ENCODE measurements at places on chromosomes 7 and 10.
A peak's percentile ranks its signal among the peaks of the same experiment; 100 is the strongest.

DNA sequence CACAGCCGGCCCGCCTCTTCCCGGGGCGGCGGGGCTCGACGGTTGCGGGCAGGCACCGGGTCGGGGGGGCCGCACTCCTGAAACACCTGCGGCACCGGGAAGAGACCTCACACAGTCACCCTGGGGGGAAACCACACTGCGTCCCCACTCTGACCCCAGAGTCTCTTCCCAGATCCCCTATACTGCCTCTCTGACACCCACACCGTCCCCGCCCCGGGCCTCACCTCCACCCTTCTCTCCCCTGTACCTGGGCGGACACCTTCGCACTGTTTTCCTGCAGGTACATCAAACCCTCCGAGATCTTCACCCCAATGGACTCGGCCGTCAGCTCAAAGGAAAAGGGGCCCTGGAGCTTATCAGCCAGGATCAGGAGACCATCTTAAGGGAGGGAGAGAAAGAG is 3.4 kb upstream of the GAL3ST4 start:
- no peak for DNase-seq

GRCh38 chr7:101068401-101068800 is 16.9 kb upstream of the TRIM56 start:
- DNase-seq = no peak

DNA sequence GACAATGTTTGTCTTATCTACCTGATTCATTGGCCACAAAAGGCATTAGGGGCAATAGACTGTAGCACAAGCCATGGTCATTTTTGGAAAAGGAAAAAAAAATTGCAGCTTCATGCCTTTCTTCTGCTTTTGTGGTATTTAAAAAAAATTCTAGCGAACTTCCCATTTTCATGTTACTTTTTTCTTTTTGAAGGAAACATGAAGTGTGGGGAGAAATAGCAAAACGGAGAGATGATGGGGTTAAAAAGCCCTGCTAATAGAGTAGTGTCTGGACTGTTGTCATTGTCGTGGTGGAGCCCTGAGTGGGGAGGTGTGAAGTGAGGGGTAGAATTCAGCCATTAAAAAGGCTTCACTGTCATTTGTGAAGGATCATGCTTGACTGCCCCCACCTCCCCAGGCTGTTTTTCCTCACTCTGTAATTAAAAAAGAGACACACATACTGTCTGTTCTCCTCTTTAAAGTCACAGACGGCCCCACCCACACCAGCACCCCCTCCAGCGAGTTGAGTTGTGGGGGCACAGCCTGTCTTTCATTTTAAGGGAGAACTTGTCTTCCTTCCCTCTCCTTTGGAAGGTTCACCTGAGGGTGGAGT is 272.4 kb downstream of the CREB5 start:
- DNase-seq = no peak

GRCh38 chr7:139737221-139738100 is 40.3 kb downstream of the HIPK2 start:
- DNase-seq = peak; percentile 29

- DNase-seq = no peak
Observed at GRCh38 chr7:94003446-94004023, 620 bp downstream of the BET1 start.

GRCh38 chr10:57320416-57320815 is 947.3 kb downstream of the IPMK start:
- no peak for DNase-seq

DNA sequence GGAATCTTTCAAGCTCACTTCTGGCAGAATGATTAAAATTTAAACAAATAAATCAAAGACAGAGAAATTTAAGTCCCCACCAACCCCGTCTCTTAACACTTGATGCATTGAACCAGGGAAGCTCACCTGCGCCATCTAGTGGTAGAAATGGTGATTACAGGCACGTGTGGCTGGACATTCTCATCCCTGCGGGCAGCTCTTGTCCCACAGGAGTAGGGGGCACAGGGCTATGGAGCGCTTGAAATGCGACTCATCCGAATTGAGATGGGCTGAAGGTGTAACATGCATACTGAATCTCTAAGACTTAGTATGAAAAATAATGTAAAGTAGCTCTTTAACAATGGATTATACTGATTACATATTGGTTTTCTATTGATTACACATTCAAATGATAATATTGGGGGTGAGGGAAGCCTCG is 24.8 kb upstream of the SLIT1 start:
- peak; percentile 77 for DNase-seq

GRCh38 chr7:157267516-157267915 is 69.3 kb upstream of the DNAJB6 start:
- no peak for DNase-seq

DNA sequence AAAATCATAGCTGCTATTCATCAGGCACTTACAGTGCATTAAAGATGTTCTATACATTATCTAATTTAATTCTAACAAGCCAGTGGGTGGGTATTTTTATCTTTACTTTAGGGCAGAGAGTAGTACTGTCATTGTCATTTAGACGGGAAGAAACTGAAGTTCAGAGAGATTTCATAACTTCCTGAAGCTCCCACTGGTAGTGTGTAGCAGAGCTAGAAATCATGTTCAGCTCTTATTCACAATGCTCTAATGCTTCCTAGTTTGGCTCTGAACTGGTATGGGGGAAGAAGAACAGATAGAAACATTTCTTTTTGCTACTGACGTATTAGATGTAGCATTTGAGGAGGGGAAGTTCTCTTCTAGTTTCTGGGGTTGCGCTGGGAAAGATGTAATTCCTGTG is 116.7 kb downstream of the CYP26A1 start:
- DNase-seq = no peak

- no peak for DNase-seq
Observed at GRCh38 chr7:42006801-42007513, 230.1 kb downstream of the GLI3 start.

DNA sequence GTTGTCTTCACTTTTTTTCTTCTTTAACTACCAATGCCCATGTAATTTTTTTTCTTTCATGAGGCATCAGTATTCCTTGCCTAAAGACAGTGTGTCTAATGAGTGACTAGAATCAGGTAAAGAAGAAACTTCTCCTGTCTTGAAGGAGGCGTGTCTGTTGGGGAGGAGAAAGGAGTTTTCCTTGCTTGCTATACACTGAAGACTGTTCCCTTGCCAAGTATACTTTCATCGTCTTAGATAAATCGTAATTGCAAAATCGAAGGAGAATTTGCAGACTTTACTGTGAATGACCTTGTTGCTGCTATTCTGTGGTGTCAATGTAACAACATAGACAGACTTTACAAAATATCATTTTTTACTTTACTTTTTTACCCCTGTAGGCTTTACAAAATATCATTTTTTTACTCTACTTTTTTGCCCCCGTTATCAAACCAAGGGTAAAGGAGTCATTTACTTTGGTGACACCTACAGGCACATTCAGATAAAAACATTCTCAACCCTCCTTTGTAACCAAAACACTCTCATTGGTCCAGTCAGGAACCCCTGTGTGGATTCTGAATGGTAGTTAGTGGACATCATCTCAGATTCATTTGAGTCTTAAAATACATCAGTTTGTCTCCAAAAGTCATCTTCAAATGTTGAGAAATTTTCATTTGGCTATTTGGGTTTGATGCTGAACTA is 232.4 kb downstream of the AHR start:
- no peak for DNase-seq

- no peak for DNase-seq
Observed at GRCh38 chr7:112255388-112255720, 48.9 kb downstream of the ZNF277 start.

GRCh38 chr7:155585951-155586350 is 39.6 kb upstream of the CNPY1 start:
- DNase-seq = no peak

DNA sequence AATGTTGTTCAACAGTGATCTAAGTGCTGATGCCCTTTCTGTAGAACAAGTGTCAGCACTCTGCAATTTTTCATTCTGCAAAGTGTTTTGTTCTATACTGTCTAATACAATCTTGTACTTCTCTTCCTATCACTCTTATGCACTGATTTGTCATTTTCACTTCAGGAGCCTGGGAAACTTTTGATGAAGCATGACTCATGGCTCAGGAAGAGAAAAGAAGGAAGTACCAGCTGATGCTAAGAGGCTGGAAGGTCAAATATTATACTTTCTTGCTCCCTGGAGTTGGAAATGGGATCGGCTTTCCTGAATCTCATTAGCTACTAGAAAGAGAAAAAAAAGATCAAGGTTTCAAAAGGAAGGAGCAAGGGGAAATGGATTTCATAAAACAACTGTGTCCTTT is 45.8 kb downstream of the DGKI start:
- no peak for DNase-seq

- no peak for DNase-seq
Observed at GRCh38 chr10:104033401-104033930, 52.2 kb downstream of the COL17A1 start.

DNA sequence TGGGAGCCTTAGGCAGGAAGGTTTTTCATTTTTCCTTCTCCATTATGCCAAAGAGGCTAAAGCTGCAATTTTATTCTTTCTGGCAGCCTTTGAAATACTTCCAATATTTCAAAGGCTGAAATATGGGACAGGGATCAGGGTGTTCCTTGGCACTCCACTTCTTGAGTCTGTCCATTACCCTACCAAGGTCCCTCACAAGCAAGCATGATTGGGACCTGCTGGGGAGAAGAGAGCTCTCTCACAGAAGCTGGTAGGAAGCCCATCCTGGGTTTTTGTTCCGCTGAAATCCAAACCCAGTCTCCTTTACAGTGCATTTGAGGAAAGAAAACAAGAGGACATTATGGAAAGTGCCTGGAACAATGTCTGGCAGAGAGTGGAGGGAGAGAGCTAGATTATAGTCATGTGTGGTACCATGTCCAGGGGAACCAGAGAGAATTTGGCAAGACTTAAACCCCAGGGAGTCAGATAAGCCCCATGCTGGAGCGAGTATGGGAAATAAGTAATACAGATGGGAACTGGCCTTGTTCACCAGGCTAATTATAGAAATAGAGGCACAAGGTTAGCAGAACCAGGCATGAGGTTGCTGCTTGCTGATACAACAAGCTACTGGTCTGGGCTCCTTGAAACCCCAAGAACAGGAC is 104.7 kb downstream of the LSM5 start:
- no peak for DNase-seq

DNA sequence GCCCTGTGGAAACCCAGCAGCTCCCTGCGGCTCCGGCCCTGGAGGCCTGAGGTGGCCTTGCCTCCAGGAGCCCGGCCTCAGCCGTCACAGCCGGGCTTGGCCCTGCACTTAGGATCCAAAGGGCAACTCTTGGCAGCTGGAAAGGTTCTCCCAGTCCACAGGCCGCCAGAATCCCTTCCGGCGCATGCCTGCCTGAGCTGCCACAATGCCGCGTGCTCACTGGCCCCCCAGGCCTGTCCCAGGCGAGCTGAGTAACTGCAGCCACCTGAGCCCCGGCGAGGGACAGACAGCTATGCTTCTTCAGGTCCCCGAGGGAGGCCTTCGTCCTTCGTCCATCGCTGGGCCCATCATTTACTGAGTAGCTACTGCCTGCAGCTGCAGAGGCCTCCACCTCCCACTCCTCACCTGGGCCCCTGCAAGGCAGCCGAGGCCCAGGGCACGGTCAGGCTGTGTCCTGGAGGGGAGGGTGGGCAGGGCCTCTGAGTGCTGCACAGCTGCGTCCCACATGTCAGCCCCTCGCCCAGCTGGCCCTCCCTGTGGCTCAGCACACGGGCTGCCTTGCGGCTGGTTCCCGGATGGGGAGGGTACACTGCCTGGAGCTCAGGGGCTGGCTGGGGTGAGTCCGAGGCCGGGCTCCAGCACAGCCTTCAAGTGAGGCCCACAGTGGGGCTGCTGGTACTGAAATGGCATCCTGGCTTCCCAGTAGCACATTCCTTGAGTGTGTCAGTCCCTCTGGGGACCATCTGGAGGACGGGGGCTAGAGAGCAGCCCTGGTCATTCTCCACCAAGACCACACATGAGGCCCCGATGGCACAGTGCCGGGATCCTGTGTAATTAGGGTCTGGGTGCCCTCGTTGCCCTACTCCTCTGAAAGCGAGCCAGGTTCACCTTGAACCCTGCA is 172.5 kb downstream of the ELFN1 start:
- no peak for DNase-seq

GRCh38 chr10:61633665-61634064 is 29.1 kb upstream of the CABCOCO1 start:
- DNase-seq = no peak

- peak; percentile 47 for DNase-seq
Observed at GRCh38 chr7:144738708-144739314, 97.0 kb downstream of the TPK1 start.

- DNase-seq = no peak
Observed at GRCh38 chr10:36017137-36017536, 375.0 kb upstream of the FZD8 start.

DNA sequence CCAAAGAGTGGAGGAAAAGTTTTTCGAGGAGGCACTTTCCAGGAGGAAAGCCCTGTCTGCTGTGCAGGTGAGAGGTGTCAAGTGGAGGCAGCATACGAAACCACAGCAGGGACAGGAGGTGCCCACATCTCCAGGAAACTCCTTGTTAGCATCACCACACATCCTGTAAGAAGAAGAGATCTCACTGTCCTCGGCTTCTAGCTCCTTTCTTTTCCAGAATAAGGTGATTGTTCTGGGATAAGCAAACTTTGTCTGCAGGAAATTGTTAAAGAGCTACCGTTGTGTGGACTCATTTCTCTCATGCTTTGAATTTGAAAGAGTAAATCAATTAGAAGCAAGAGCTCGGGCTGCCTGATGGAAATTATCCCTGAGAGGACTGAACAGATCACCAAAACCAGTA is 269.4 kb downstream of the CXCL12 start:
- no peak for DNase-seq

- DNase-seq = no peak
Observed at GRCh38 chr7:55509322-55509721, 63.0 kb downstream of the VOPP1 start.

- no peak for DNase-seq
Observed at GRCh38 chr7:115153176-115153575, 231.3 kb downstream of the MDFIC start.

GRCh38 chr10:94213001-94213530 is 149.7 kb downstream of the NOC3L start:
- no peak for DNase-seq

- no peak for DNase-seq
Observed at GRCh38 chr10:119051775-119052174, 22.3 kb downstream of the NANOS1 start.

GRCh38 chr10:96034625-96035024 is 8.8 kb upstream of the CCNJ start:
- no peak for DNase-seq

GRCh38 chr7:70940597-70940996 is 191.3 kb upstream of the GALNT17 start:
- no peak for DNase-seq

GRCh38 chr10:15624401-15625196 is 95.1 kb downstream of the ITGA8 start:
- no peak for DNase-seq
